ENCODE measurements at places on chromosomes 6 and 20.

- DNase-seq, result no peak
Observed at GRCh38 chr6:18360188-18360587, 27.0 kb upstream of the RNF144B start.

DNA sequence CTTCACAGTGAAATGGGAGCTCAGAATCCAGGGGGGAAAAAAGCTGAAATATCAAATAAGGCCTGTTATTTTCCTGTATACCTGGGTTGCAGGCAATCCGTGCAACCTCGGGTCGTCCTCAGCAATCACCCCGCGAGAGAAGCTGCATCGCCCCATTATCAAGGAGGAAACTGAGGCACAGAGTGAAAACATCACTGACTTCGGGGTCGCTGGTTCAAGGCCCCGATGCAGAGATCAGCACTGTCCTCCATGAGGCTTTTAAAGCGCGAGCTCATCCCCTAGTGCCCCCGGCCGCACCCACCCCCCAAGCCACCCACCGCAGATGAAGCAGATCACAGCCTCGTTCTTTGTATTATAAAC lies 203.9 kb downstream of the PREX1 start:
- DNase-seq, result no peak

DNA sequence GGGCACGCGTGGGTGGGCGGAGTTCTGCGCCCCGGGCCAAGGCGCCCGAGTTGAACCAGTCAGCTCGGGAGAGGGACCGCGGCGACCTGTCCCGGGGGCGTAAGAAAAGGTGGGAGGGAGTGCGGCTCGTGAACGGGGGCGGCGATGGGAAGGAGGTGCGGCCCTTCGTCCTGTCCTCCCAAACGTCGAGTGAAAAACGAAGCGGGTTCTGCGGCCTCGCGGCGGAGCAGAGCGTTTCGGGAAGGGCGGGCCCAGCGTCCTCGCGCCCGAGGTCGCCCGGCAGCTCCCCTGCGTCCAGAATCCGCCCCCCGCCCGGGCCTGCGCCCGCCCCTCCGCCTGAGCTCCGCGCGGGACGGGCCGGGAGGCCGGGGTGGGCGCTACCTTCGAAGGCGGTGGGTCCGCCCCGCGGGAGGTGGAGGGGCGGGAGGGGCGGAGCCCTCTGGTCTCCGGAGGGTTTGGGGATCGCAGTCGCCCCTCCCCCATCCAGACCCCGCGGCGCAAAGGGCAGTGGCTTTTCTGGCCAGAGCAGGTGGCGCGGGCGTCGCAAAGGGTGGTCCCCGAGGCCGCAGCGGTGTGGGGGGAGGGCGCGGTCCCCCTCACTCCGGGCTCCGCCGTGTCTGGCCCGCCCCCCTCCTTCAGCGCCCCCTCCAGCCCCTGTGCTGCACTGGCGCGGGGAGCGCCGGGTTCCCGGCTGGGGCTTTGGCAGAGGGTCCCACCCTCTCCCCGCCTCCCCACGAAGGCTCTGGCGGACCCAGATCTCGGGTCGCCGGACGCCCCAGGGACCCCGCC lies 838 bp downstream of the STMN3 start:
- DNase-seq, result no peak

- DNase-seq, result no peak
Observed at GRCh38 chr6:34138191-34138590, 7.7 kb downstream of the GRM4 start.

DNA sequence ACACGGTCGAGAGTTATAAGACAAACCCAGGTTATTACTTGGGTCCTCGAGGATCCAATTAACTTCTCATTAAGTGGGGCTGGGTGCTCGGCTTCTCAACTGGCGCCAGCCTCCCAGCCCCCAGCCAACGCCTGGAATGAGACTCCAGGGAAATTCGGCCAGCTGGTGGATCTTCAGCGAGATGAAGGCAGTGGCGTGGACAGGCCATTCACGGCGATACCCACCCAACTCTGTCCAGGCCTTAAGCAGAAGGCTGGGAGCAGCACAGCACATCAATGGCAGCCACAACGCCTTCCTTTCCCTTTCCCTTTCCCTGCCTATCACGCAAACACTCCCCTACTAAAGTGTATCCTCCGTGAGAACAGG lies 868 bp downstream of the METTL24 start:
- DNase-seq, result no peak

DNA sequence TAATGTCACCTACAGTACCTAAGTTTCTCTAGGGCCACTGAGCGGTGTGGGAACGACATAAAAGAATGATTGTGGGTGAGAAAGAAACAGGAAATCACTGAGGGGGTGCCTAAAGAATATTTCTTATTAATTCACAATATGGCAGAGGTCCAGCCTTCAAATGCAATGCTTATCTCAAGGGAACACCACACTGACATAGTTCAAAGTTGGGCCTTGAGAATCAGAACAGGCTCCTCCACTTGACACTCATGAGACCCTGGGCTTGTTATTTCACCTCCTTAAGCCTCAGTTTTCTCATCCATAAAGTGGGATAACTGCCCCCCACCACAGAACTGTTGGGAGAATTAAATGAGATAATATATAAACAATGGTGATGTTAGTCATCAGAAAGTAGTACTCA lies 40.4 kb upstream of the ARHGAP18 start:
- DNase-seq, result no peak

DNA sequence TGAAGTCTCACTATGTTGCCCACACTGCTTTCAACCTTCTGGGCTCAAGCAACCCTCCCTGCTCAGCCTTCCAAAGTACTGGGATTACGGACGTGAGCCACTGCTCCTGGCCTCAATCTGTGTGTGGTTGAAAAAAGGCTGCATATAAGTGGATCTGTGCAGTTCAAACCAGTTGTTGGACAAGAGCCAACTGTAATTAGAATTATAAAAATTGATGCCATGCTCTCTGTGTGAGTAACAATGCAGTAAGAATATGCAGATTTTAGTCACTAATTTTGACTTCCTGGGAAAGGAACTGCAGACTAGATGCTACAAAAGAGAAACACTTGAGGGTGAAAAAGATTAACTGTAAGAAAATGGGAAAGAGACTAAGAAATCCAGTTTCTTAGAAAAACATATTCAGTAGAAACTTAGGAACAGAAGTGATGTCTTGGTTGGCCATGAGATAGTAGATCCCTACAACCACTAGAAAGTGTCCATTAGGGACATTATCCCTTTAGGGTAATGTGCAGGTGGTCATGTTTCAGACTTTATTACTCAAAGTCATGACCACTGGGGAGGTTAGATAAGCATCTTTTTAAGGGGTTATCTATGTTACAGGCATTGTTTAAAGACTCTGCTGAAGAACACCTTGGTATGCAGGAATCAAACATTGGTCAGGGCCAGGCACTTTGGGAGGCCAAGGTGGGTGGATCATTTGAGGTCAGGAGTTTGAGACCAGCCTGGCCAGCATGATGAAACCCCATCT lies 26.3 kb downstream of the ITCH start:
- no peak for DNase-seq

GRCh38 chr20:56925082-56925830 lies 296.1 kb downstream of the TFAP2C start:
- no peak for DNase-seq

DNA sequence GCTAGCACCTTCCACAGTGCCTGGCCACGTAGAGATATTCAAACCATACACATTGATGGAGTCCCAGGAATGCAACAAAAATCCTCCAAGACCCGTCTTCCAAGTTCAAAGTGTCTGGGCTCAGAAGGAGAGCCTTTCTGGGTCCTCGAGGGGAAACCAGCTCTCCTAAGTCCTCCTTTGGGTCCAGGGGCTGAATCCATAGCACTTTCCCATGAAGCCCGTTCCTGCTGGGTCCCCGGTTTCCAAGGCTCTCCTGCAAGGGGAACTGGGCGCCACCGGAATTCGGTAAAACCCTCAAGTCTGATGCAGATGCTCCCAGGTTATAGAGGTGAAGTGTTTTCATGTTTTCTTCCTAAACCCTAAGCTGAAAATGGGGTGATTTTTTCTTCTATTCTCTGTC lies 101.2 kb upstream of the SNX9 start:
- DNase-seq, result no peak

DNA sequence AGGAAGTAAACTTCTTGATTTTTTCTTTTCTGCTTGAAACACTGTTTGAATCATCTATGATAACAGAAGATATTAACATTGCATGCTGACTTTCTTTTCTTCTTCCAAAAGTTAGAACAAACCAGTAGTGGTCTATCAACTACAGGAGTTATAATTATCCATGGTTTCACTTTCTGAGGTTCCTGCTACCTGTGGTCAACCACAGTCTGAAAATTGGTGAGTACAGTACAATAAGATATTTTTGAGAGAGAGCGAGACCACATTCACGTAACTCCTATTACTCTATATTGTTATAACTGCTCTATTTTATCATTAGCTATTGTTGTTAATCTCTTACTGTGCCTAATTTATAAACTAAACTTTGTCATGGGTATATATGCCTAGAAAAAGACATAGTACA lies 86.1 kb downstream of the MAP7 start:
- DNase-seq, result no peak

DNA sequence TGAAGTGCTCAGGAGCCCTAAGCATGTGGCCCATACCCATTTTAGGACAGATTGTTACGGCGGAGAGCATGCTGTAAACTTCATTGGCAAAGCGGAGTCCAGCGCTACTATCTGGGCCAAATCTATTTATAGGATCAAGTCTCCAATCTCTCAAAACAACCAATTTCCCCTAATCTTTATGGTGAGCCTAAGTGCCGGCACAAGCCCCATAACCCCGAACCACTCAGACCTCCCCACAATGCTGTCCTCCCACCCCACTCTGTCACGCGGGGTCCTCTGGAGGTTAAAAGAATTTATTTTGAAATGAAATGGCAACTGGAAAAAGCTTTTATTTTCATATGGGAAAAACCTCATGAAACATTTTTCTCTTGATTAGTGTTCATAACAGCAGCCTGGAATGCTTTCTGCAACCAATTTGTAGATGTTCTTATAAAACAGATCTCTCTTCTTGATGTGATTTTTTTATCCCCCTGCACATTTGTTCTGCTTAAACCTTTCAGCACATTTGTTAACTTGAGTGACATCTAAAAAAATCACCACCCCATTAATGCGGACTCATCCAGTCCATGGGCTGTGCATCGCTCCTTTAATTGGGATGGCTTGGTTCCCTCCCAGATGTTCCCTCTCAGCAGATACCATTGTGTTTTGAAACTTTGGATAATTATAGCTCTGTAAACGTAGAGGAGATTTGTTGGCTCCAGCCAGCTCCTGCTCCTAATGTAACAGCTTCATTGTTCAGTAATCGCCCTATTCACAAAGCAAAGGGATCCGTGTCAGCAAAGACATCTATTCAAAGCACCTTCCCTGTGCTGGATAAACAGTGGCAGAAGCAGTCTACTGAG lies 323.6 kb downstream of the CD83 start:
- no peak for DNase-seq

DNA sequence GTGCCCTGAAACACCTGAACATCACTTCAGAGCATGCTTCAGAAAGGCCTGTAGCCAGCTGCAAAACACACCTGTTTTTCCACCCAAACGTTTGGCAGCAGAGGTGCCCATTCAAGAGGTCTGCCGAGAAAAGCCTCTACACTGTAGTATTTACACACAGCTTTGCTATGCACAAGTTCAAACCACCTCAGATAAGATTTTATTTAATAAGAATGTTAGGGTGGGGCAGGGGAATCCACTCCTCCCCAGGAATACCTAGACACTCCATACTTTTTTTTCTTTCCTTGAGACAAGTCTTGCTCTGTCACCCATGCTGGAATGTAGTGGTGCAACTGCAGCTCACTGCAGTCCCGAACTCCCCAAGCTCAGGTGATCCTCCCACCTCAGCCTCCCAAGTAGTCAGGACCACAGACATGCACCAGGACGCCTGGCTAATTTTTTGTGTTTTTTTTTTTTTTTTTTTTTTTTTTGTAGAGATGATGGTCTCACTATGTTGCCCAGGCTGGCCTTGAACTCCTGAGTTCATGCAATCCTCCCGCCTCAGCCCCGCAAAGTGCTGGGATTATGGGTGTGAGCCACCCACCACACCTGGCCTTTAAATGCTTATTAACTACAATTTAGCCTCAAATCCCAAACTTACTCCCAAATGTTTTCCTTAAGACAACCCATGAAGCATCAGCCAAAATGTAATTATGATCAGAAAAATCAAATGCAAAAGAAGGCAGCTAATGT lies 9.7 kb downstream of the MRPL14 start:
- DNase-seq, result no peak

GRCh38 chr6:63452125-63452524 lies 120.2 kb upstream of the LOC128125822 start:
- no peak for DNase-seq

DNA sequence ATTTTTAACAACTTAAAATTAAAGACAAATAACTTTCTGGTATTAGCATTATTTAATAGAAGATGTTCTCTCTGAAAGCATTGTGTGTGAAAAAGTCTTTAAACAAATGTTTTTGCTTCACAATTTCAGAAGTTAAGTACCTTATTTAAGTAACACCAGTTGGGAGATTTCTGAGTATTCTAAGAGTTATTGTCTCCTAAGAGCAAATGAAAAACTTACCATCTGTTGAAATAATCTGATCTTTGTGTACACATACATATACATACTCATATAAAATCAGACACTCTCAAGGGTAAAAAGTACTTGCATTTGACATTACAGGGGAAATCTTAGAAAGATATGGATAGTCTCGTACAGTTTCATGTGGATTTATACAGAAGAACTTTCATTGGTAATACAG lies 2.4 kb downstream of the BTBD3 start:
- DNase-seq, result no peak

GRCh38 chr6:167795321-167795811 lies 31.3 kb upstream of the AFDN start:
- no peak for DNase-seq

DNA sequence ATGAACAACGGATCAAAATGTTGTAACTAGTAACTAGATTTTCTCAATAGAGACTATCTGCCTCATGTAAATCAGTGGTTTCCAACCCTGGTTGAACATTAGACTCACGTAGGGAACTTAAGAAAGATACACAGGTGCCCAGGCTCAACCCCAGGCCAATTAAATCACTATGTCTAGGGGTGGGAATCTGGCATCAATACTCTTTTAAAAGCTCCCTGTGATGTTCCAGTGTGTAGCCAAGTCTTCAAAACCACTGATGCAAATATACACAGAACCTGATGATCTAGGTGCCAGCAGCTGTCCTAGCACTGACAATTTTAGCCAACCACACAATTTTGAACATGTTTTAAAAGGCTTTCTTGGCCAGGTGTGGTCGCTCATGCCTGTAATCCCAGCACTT lies 128.7 kb downstream of the TBC1D32 start:
- no peak for DNase-seq

DNA sequence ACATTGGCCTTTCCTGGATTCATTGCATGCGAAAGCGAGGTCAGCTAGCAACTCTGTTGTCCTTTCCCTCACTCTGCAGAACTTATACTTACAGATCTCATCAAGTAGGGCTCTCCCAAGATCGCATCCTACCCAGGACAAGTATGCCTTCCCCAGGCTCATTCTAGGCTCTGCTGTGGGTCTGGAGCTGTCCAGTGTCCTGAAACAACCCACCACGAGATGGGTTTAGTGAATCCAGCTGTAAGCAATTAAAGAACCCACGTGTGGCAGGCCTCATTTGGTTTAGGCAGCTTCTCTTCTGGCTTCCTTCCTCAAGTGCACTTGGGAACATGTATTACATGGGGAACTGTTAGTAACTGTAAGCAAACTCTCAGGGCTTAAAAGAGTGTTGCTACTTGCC lies 406.5 kb upstream of the CHD6 start:
- DNase-seq, result no peak
